ENCODE measurements at places on chromosomes 6 and 20.

- DNase-seq = no peak
These were observed 27.8 kb downstream of the VAPB start for GRCh38 chr20:58416835-58417234.

DNA sequence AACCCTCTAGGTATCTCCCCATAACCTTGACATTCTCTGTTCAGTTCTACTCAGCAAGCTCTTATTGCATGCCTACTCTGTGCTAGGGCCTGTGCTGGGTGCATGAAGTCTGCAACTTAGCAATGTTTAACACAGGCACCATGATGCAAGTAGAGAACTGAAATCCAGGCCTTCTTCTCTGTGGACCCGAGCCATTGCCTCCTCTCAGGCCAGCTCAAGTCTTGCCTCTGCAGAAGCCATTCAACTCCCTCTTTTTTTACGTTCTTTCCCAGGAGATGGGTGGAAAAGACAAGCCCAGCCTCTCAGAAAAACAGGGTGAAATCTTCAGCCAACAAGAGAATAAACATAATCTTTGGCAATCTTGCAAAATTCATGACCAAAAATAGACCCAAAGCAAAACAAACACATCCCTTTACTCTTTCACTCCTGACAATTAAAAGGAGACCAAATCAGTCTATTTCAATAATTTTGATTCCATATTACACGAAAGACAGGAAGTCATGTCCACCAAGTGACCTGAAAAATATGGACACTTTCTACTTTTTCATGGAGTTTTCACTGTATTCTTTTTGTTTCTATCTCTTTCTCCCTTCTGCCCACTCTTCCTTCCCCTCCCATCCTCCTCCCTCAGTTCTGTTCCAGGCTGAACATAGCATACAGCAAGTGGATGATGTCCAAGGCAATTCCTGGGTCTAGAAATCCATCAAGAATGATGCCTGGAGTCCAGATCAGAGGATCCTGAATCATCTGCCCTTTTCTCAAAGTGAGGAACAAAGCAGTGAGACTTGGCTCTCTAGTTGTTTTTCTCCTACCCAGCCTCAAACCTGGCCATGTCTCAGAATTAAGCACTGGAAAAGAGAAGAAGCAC lies 45.4 kb upstream of the MOCS1 start:
- no peak for DNase-seq

- DNase-seq = no peak
These were observed 2.2 kb downstream of the ASIP start for GRCh38 chr20:34243377-34243776.

- DNase-seq = no peak
These were observed at the start of gene VSX1 for GRCh38 chr20:25081730-25082497. Gene VSX1, minus strand, starts transcription at chr20:25082141. Its CDS starts 45 bp downstream, at chr20:25082096.

- DNase-seq = no peak
These were observed 10.3 kb downstream of the SCRT2 start for GRCh38 chr20:665276-665675.

- DNase-seq = no peak
These were observed 511.8 kb upstream of the ID4 start for GRCh38 chr6:19325335-19325789.
